ENCODE measurements at places on chromosomes 12 and 14.

- no peak for DNase-seq
Observed at GRCh38 chr14:59046746-59047145, 141.7 kb upstream of the DAAM1 start.

GRCh38 chr14:92323011-92323915, at the start of gene SLC24A4:
TSS of gene SLC24A4 (plus strand) at chr14:92323165. CDS start at chr14:92323831, 666 bp downstream.
- peak; percentile 19 for DNase-seq

- no peak for DNase-seq
Observed at GRCh38 chr14:81533212-81533535, 479 bp downstream of the SEL1L start.

DNA sequence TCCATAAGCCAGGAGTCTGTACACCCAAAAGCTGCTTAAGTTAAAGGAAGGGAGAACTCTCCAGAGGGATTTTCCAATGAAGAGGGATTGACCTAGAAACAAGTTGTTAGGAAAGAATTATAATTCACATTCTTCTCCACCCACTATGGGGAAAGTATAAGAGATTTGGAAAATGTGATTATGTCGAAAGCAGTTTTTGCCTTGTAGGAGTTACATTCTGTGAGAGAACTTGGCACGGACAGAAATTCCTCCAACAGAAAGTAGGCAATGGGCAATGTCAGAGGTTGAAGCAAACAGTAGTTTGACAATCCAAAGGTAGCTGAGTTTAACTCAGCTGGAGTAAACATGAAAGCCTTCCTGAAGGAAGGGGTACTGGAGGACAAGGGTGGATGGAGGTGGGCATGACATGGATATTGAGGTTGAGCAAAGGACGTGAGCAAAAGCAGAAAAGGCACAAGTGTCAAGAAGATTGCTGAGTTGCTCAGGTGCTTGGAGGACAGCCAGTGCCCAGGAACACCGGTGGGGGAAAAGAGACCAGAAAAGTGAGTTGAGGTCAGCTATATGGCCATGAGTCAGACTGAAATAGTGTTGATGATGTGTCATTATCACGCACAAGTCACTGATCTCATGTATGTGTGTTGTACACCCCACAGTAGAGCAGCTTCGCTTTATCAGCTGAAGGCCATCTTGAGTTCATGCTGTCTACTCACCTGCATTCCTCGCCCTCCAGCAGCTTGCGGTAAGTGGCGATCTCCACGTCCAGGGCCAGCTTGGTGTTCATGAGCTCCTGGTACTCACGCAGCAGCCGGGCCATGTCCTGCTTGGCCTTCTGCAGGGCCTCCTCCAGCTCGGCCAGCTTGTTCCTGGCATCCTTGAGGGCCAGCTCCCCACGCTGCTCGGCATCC, 4.0 kb downstream of the KRT5 start:
- DNase-seq, result no peak

DNA sequence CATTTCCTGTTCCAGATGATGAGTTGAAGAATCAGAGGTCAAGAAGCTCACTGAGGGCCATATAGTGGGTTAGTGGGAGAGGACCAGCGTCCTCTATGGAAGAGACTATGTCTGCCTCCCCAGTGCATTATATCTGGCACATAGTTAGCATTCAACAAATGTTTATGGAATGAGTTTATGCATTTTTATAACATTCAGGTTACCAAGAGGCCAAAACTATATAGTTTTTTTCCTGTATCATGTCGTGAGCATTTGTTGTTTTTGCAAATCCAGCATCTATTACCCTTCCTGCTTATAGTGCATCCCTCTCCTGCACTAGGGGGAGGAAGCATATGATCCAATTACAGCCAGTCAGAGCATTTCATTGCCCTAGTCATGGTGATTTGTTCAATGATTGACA, 60.6 kb downstream of the SUDS3 start:
- peak; percentile 76 for DNase-seq

GRCh38 chr12:54127538-54128259, 61.1 kb downstream of the SMUG1 start:
- DNase-seq, result no peak

GRCh38 chr12:91622981-91623380, 440.4 kb upstream of the DCN start:
- no peak for DNase-seq

DNA sequence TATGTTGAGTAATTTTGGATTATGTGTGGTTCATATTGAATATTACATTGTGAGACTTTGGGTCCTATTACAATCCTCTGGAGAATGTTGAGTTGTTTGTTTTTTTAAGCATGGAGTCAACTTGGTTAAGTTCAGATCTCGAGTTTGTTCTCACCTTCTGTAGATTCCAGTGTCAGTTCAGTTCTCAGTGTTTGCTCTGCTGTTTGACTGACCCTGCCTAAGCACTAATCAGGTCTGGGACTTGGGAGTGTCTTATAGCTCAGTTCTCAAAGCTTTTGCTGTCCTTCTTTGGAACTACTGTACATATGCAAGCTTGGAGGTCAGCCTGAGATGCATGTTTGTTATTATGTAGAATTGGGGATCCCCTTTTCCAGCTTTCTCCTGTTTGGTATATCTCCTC, 63.1 kb downstream of the DIP2B start:
- DNase-seq, result peak; percentile 54

DNA sequence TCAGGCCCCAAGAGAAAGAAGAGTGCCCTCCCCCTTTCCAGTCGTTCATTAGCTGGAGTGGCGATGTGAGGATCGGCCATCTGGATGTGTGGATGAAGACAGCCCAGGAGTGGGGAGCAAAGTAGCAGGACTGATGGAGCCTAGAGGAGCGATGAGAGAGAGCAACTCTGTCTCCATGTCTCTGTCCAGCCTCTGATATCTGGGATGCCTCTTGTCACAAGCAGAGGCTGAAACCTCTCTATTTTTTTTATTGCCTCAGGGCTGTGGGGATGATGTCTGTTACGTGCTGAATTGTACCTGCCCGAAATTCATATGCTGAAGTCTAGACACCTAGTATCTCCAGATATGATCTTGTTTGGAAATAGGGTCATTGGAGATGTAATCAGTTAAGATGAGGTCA, 2.7 kb downstream of the SERPINA11 start:
- DNase-seq, result no peak

DNA sequence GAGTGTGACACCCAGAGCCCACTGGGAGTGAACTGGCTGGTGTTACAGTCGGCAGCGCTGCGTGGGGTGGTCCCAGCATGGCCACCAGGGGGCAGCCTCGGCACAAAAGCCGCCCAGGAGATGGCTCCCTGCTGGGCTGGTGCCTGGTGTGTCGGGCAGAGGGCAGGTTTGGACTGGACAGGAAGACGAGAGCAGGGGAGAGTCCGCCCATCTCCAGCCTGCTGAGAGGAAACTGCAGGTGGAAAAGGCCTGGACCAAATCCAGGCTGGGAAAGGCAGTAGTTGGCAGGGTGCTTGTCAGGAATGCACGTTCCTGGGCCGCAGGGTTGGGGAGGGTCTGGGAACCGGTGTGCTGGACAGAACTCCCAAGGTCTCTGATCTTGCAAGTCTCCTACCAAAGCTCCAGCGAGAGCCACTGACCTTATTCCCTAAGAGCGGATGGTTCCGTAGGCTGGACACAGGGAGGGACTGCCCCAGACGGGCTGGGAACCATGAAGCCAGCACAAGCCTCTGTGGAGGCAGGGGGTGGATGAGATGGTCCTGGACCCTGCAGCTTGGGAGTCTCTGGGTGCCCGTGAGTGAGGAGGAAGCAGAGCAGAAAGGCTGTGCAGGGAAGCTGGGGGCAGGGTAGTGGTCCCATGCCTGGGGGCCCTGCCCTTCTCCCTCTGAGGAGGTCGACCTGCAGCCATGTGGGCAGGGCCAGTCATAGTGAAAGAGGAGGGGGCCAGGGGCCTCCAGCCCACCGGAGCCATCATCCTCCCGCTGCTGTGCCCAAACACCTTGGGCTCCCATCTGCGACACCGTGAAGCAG, 1.8 kb downstream of the AHNAK2 start:
- peak; percentile 90 for DNase-seq

GRCh38 chr12:66050610-66051009, 79.9 kb downstream of the LLPH start:
- no peak for DNase-seq

GRCh38 chr12:131171029-131171428, 217.3 kb downstream of the ADGRD1 start:
- no peak for DNase-seq

GRCh38 chr14:55593698-55594097, 13.7 kb downstream of the KTN1 start:
- no peak for DNase-seq

- no peak for DNase-seq
Observed at GRCh38 chr12:131413006-131413405, 297.9 kb upstream of the SFSWAP start.

GRCh38 chr14:74868739-74869138, 7.2 kb downstream of the PROX2 start:
- no peak for DNase-seq

- DNase-seq, result peak; percentile 28
Observed at GRCh38 chr12:14892726-14893505, 7.3 kb upstream of the MGP start.

- no peak for DNase-seq
Observed at GRCh38 chr12:84661786-84662185, 250.8 kb downstream of the SLC6A15 start.

DNA sequence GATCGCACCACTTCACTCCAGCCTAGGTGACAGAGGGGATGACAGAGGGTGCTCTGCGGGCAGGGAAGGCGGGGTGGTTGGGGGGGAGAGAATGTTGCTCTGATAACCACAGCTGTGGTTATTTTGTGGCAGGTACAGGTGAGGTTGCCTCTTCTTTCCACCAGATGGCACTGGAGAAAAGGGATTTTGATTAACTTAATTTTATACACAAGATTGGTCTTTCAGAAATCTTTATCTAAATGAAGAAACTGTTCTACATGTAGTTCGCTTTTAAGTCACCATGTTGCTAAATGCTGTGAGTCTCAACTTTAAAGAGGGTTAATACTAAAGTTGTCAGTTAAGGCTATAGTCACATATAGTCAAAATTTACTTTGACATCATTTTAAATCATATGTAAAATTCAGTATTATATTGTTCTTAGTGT, 25.7 kb downstream of the FGF23 start:
- DNase-seq, result peak; percentile 31

DNA sequence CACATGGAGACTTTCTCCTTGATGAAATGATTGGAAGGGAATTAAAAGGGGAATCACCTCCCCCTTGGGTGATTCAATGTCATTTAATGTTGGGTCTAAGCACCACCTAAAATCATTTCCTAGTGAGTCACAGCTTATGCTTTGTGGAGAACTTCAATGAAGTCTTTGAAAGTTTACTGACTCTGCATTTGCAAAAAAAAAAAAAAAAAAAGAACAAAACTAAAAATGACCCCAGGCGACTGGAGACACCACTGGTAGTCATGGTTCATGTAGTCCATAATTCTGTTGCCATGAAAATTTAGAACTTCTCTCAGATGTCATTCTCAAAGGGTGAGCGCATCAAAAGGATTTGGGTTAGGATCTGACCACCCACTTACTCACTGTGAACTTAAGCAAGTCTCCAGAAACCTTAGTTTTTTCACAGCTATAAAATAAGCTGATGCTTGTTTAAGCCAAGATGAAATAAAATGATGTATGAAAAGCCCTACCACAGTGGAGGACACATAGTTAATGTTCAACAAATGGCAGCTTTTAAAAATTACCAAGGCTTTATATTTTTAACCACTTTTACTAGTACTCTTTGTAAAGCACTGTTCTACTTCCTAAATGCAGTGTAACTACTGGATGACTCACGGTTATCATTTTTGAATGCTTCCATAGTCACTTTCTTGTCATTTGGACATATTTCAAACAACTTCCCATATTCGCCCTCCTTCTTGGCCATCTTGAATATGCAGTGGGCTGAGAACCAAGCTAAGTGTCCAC, 18.1 kb upstream of the KSR2 start:
- peak; percentile 94 for DNase-seq

DNA sequence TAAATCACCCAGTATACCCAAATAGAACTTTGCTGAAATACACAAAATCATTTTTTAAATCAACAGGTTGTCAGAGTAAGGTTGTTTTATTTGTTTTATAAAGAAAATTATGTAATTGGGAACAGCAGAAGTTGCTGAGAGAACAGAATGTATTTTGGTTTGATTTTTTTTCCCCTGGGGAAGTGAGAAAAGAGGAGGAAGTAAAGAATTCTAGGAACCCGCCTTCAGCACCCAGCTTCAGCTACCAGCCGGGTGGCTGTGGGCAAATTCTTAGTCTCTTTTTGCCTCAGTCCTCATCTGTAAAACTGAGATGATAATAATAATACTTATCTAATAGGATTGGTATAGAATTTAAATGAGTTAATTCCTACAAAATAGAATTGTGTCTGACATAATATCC, 119.4 kb downstream of the SRGAP1 start:
- DNase-seq, result no peak

- peak; percentile 89 for DNase-seq
Observed at GRCh38 chr12:79407671-79408622, 282.8 kb downstream of the PAWR start.

DNA sequence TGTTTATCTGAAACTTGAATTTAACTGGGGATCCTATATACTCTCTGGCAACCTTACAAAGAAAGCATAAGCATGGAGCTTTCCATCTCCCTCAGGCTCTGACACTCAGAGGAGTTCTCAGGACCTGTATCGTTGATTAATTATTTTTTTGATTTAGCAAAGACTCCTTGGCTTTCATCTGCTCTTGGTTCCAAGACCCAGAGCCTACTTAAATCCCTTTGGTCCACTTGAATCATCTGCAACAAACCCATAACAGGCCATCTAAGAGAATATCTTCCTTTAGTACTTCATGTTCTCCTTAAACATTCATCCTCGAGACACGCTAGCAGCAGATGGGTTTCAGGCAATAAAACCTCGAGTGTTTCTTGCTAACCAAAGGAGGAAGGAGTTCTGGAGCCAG, 85.4 kb downstream of the ZFP36L1 start:
- DNase-seq, result no peak

GRCh38 chr14:96072076-96072475, 32.9 kb downstream of the C14orf132 start:
- no peak for DNase-seq

DNA sequence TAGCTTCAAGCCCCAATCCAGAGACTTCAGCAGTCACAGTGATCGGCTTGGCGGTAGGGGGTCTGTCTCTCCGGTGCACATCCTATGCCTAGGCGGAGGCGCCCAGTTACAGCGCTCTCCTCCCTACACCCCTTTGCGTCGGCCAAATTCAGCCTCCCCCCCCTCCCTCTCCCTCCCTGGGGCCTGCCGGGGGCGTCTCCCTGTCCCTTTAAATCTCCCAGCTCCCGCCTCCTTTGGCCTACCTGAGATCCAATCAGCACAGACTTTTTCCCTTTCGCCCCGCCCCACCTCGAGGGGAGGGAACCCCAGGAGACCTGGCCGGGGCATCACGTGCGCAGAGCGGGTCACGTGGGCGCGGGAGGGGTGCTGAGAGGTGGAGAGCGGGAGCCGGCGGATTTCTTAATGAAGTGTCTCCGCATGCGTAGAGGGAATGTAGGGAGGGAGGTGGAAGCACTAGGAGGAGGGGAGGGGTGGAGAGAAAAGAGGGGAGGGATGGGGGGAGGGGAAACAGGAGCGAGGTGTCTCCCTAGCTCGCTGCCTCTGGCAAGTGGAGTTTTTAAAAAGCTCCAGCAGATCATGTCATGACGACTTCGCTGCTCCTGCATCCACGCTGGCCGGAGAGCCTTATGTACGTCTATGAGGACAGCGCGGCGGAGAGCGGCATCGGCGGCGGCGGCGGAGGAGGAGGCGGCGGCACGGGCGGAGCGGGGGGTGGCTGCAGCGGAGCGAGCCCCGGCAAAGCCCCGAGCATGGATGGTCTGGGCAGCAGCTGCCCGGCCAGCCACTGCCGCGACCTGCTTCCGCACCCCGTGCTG, at the start of gene HOXC13:
HOXC13 (plus strand) TSS at position 506 of the 815 bp plus-strand sequence; CDS start at position 582, 76 bp downstream.
- DNase-seq, result peak; percentile 88

- DNase-seq, result no peak
Observed at GRCh38 chr14:92520102-92521057, 6.8 kb downstream of the RIN3 start.
